ENCODE measurements at places on chromosomes 4 and X. TPM values are rescaled to one million over a fixed set of nuclear protein-coding genes. Genes with fewer than 3 reads are reported as not detected.

The SUPT20HL2 gene
- not detected for total RNA-seq

- H3K36me3 ChIP-seq = no peaks in the 10 kb centered on the region
- no peak overlapping the region for H3K4me3 ChIP-seq
- no peaks in the 10 kb centered on the region for H3K4me1 ChIP-seq
- no peak for DNase-seq
- no peaks in the 10 kb centered on the region for H3K27me3 ChIP-seq
Observed at GRCh38 chr4:161256172-161256571, 907.6 kb downstream of the FSTL5 start.

DNA sequence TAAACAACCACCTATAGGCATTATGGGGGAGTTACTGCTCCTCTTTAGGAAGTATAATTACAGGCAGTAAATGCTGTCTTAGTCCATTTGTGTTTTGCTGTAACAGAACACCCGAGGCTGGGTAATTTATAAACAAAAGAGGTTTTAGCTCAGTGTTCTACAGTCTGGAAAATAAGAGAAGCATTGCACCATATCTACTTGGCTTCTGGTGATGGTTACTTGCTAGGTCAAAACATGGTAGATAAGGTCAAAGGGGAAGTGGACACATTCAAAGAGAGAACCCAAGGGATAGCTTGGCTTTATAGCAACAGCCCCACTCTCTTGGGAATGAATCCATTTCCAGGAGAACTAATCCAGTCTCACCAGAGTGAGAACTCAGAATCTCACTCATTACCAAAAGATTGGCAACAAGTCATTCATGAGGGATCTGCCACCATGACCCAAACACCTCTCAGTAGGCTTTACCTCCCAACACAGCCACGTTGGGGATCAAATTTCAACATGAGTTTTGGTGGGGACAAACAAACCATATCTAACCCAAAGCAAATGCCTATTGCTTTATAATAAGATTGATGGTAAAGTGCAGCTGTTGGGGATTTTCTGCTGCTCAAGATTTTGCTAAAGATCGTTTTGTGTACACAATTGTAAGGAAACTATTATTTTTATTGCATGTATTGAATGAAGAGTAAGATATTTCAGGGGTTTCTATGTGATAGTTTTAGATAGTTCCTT is 32.6 kb downstream of the STAG2 start:
- no peaks in the 10 kb centered on the region for H3K27me3 ChIP-seq
- H3K4me3 ChIP-seq = no peak overlapping the region
- H3K36me3 ChIP-seq = no peaks in the 10 kb centered on the region
- H3K4me1 ChIP-seq = no peaks in the 10 kb centered on the region
- H3K27ac ChIP-seq = no peak overlapping the region
- DNase-seq = no peak

- no peak overlapping the region for H3K4me3 ChIP-seq
- H3K27me3 ChIP-seq = no peaks in the 10 kb centered on the region
- peaks cover 50% of the 10 kb centered on the region for H3K4me1 ChIP-seq
- no peaks in the 10 kb centered on the region for H3K36me3 ChIP-seq
- peak overlapping the region; percentile 81 for H3K27ac ChIP-seq
Observed at GRCh38 chr4:184385705-184386141, 88.6 kb downstream of the IRF2 start.

GRCh38 chr4:122759639-122760310 is 27.3 kb downstream of the BBS12 start:
- H3K36me3 ChIP-seq = no peaks in the 10 kb centered on the region
- H3K4me3 ChIP-seq = no peak overlapping the region
- no peaks in the 10 kb centered on the region for H3K4me1 ChIP-seq
- DNase-seq = no peak

Data from vagina (tissue), 2 donors.